Aorta (tissue), 5 donors: ENCODE measurements at places on chromosomes 5 and 9. TPM values are rescaled to one million over a fixed set of nuclear protein-coding genes. Genes with fewer than 3 reads are reported as not detected.

The SPINK13 gene
- not detected for polyA plus RNA-seq

The SHROOM1 gene
- 11.7 TPM for polyA plus RNA-seq

The LIFR gene
- 11.8 TPM for polyA plus RNA-seq

The PCDHGB1 gene
- polyA plus RNA-seq: 0.75 TPM

The F2RL2 gene
- 0.50 TPM for polyA plus RNA-seq

The TEK gene
- 1.9 TPM for polyA plus RNA-seq

The MELK gene
- 1.4 TPM for polyA plus RNA-seq

The MEIKIN gene
- not detected for polyA plus RNA-seq

The CDC25C gene
- 0.38 TPM for polyA plus RNA-seq

The UBQLN1 gene
- 37.4 TPM for polyA plus RNA-seq

The CYLC2 gene
- polyA plus RNA-seq: not detected

The TTLL11 gene
- 7.7 TPM for polyA plus RNA-seq

The HAVCR1 gene
- not detected for polyA plus RNA-seq

The UGCG gene
- polyA plus RNA-seq: 10.2 TPM

The ATP6V0E1 gene
- 268 TPM for polyA plus RNA-seq

The LAMC3 gene
- 1.3 TPM for polyA plus RNA-seq

The CD14 gene
- 115 TPM for polyA plus RNA-seq

The C9orf153 gene
- not detected for polyA plus RNA-seq

The GARIN3 gene
- not detected for polyA plus RNA-seq

The LRSAM1 gene
- polyA plus RNA-seq: 38.8 TPM

The GHR gene
- 6.3 TPM for polyA plus RNA-seq

The GPR151 gene
- polyA plus RNA-seq: not detected

The HAPLN1 gene
- polyA plus RNA-seq: 9.1 TPM

The MYOZ3 gene
- polyA plus RNA-seq: 2.0 TPM

The TMEM252 gene
- 0.75 TPM for polyA plus RNA-seq

The PCDHB13 gene
- 1.3 TPM for polyA plus RNA-seq

The ZBED3 gene
- polyA plus RNA-seq: 1.6 TPM

The TNC gene
- polyA plus RNA-seq: 8.5 TPM

The CLTA gene
- polyA plus RNA-seq: 164 TPM
